Effector memory CD8-positive, alpha-beta T cell (primary cell): ENCODE measurements at places on chromosomes 11 and 22.

DNA sequence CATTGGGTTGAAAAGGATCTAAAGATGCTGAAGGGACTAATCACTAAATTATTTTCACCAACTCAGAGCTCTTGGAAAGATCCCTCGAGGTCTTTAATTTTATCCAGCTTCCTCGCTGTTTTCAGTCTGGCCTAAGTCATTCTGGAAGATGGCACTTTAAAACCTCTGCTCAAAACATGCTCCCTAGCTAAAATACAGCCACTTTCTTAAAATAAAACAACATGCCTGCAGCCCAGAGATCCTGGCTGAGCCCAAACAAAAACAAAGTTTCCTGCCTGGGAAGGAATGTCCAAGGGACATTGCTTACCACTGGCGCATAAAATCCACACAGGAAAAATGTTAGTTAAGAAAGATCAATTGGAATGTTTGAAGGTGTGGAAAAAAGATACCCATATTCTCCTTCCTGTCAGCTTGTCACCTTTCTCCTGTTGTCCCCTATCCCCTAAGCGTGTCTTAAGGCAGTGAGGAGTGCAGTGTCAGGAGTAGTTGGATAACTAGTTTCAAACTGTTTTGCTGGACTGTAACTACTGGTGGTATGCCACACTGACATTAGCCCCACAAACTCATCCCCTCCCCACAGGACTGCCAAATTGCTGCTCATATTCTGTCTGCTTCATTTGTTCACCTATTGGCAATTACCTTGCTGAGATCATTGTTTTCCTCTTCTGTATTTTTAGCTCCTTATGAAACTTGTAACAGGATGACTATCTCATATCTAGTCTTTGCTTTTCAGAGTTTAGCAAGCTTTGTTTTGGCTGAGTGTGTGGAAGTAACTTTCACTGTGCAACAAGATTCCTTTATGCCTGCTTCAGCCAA lies 108.3 kb upstream of the SESN3 start:
- H3K36me3 ChIP-seq, result no peaks in the 10 kb centered on the region
- DNase-seq, result no peak
- no peaks in the 10 kb centered on the region for H3K27me3 ChIP-seq
- H3K27ac ChIP-seq, result no peak overlapping the region

GRCh38 chr11:36363361-36364268 lies 67.5 kb downstream of the PRR5L start:
- no peak for DNase-seq
- H3K36me3 ChIP-seq, result peaks cover 3% of the 10 kb centered on the region
- no peaks in the 10 kb centered on the region for H3K27me3 ChIP-seq

DNA sequence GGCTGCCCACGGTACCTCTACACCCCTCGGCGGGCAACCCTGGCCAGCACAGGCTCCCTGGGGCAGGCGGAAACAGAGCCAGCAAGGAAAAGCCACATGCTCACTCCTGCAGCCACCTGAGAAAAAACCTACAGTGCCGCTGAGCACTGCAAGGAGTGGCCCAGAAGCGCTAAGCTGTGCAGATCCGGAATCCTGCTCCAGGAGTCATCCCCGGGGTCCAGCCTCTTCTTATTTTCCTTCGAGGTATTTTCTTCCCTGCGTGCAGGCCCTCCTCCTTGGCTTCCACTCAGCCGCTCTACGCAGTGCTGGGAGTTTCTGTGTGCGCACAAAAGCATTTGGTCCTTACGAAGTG lies 81.0 kb downstream of the TRMU start:
- DNase-seq, result no peak
- H3K4me3 ChIP-seq, result no peak overlapping the region
- peaks cover 18% of the 10 kb centered on the region for H3K27me3 ChIP-seq
- no peak overlapping the region for H3K27ac ChIP-seq
- H3K4me1 ChIP-seq, result peaks cover 2% of the 10 kb centered on the region
- no peaks in the 10 kb centered on the region for H3K36me3 ChIP-seq

DNA sequence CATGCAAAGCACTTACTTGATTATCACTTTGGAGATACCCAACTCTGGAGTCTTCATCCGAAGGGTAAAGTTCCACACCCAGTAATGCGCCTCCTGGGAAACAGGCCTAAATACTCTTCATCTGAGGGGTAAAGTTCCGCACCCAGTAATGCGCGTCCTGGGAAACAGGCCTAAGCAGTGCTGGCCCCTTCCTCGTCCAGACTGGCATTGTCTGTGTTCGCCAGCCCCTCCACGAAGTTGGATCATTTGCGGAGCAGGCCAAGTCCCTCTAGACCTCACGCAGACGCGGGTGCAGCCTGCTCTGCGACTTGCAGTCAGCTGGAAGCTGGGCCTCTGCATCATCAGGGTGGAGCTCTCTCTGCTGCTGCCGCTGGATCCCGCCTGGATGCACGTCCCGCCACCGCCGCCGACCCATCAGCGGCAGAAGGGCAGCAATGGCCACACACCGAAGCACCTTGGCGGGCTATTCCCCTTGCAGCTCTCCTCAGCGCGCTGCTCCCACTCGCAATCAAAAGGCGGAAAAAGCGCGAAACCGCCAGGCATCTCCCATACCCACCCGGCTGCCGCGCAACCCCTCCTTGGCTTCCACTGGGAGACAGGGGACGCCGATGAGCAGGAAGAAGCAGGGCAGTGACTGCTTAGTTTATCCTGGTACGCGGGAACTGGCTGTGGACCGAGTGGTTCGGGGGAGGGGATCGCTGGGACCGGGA lies 34.1 kb upstream of the GLYATL1 start:
- peaks cover 81% of the 10 kb centered on the region for H3K27me3 ChIP-seq
- no peak overlapping the region for H3K27ac ChIP-seq
- H3K4me3 ChIP-seq, result no peak overlapping the region
- no peaks in the 10 kb centered on the region for H3K36me3 ChIP-seq
- no peak for DNase-seq
- H3K4me1 ChIP-seq, result no peaks in the 10 kb centered on the region

GRCh38 chr22:19870153-19871022 lies 15.7 kb upstream of the GNB1L start:
- no peaks in the 10 kb centered on the region for H3K36me3 ChIP-seq
- no peak overlapping the region for H3K27ac ChIP-seq
- no peaks in the 10 kb centered on the region for H3K4me1 ChIP-seq
- no peak for DNase-seq
- H3K4me3 ChIP-seq, result no peak overlapping the region

DNA sequence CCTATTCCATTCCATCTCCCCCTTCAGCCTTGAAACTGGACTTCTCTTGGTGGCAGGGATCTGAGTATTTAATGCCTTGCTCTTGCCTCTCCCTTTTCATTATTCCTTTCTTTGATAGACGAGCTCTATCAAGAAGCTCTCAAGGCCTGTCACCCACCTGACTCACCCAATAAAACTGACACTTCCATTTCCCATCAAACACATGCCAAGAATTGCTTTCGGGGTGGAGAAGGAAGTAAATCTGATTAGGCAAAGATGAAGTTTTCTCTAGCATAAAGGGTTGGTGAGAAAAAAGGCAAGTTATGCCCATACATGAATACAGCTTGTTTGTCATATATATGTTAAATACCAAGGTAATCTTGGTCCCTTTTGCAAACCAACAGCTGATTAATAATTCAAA lies 34.9 kb upstream of the MYEOV start:
- H3K4me3 ChIP-seq, result no peak overlapping the region
- no peaks in the 10 kb centered on the region for H3K36me3 ChIP-seq
- peaks cover 33% of the 10 kb centered on the region for H3K27me3 ChIP-seq
- no peak for DNase-seq
- no peaks in the 10 kb centered on the region for H3K4me1 ChIP-seq

GRCh38 chr11:12692229-12693075 lies 18.2 kb downstream of the TEAD1 start:
- H3K4me1 ChIP-seq, result no peaks in the 10 kb centered on the region
- no peak overlapping the region for H3K4me3 ChIP-seq
- DNase-seq, result no peak
- H3K27ac ChIP-seq, result no peak overlapping the region

DNA sequence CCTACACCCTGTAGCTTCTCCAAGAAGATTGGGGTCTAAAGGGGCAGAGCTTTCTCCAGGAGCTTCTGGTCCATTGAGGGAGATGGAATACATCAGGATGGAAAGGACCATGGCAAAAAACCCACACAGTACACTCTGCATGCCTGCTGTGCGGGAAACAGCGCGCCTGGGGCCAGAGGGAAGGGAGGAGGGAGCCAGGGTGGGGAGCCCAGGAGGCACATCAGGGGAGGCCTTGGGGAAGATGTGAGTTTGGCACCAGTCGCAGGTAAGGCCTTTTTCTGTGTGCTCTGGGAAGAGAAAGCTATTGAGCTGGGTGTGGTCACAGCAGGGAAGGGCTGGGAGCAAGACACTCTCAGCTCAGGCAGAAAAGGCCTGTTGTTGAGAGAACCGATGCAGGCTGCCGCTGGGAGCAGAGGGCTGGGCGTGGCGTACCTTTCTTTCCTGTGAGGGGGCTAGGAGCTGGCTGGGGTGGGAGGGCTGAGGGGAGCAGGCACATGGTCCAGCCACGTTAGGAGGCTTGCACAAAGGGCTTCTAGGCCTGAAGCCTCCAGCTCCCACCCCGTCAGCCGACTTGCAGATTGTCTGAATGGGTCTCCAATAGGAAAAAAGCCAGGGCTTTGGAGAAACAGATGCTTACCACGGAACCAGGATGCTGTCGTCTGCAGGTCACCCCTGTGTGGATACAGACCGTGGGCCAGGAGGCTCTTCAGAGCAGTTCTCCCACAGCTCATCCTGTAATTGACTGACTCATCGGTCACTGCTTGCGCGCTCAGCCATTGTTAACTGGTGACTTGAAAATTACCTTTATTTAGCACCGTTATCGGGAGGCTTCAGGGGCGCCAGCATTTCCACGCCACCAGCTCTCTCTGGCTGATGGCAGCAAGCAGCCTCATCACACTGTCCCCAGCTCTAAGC lies 237.3 kb downstream of the ST3GAL4 start:
- DNase-seq, result no peak
- peaks cover 3% of the 10 kb centered on the region for H3K36me3 ChIP-seq
- no peak overlapping the region for H3K4me3 ChIP-seq
- H3K27ac ChIP-seq, result no peak overlapping the region
- no peaks in the 10 kb centered on the region for H3K4me1 ChIP-seq

GRCh38 chr11:122863704-122864326 lies 18.7 kb upstream of the JHY start:
- H3K27ac ChIP-seq, result peak overlapping the region; percentile 72
- no peaks in the 10 kb centered on the region for H3K27me3 ChIP-seq
- H3K36me3 ChIP-seq, result peaks cover 71% of the 10 kb centered on the region
- H3K4me3 ChIP-seq, result no peak overlapping the region
- peak; percentile 17 for DNase-seq

DNA sequence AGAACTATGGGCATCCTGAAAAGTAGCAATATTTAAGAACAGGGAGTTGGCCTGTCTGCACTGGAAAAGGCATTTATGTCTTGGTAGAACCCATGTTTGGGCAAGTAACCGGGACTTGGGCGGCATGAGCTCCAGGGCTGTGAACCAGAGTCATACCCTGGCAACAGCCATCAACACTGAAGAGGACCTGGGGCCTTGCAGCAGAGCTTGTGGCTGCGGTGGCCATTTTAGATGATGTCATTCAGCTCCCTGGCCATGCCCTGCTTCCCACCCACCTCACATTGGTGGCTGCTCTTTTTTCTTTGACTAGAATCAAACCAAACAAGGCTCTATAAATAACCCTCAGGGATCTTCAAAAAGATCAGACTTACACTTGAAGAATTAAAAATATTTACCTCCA lies 26.6 kb downstream of the EHF start:
- peaks cover 21% of the 10 kb centered on the region for H3K4me1 ChIP-seq
- no peak for DNase-seq
- H3K27ac ChIP-seq, result no peak overlapping the region
- no peak overlapping the region for H3K4me3 ChIP-seq
- peaks cover 22% of the 10 kb centered on the region for H3K27me3 ChIP-seq

GRCh38 chr22:40890881-40891280 lies 29.0 kb upstream of the DNAJB7 start:
- no peaks in the 10 kb centered on the region for H3K27me3 ChIP-seq
- no peak overlapping the region for H3K4me3 ChIP-seq
- no peak overlapping the region for H3K27ac ChIP-seq
- no peak for DNase-seq
- H3K4me1 ChIP-seq, result no peaks in the 10 kb centered on the region

DNA sequence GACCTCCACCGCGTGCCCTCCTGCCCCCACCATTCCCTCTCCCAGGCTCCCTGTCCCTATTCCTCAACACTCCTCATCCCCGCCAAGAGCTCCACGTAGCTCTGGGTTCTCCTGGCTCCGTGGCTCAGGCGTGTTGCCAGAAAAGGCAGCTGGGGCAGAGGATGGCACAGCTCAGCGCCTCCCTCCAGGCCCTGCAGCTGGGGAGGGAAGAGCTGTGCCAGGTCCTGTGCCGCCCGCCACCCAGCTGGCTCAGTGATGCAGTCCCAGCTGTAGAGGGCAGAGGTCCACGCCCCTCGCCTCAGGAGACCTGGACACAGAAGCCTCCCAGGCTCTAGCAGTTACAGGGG lies 4.2 kb downstream of the ARHGAP1 start:
- peaks cover 45% of the 10 kb centered on the region for H3K4me1 ChIP-seq
- no peak overlapping the region for H3K4me3 ChIP-seq
- no peak overlapping the region for H3K27ac ChIP-seq
- no peak for DNase-seq

- no peak overlapping the region for H3K4me3 ChIP-seq
- peaks cover 9% of the 10 kb centered on the region for H3K4me1 ChIP-seq
- no peak overlapping the region for H3K27ac ChIP-seq
- peaks cover 24% of the 10 kb centered on the region for H3K27me3 ChIP-seq
- DNase-seq, result no peak
Measured at GRCh38 chr22:23569716-23570115, 10.4 kb downstream of the IGLL1 start.

DNA sequence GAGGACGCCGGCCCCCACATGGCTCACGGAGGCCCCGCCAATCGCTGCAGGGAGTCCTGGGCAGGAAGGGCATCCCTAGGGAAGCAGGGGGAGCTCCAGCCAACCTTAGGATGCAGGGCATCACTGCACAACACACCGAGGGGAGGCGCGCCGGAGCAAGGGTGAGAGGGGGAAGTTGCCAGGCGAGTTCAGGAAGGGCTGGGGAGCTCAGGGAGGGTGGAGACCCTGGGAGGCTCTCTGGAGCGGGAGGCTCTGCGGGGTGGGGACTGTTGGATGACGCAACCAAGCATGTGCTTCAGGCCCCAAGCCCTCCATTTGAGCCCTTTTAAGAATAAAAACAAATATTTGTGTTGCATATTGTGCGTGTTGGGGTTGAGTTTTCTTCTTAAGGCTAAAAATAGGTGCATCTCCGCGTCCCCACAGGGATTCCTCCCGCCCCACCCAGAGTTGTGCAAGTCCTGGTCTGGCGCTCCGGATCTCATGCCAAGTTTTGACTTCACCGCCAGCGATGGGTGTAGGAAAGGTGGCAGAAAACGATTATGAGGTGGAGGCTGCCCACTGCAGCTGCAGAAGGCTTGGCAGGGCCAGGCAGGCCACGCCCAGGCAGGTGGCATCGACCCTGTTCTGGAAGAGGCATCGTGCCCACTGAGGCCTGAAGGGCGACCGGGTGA lies 65.2 kb downstream of the WNT7B start:
- no peak for DNase-seq
- no peak overlapping the region for H3K27ac ChIP-seq
- peaks cover 2% of the 10 kb centered on the region for H3K36me3 ChIP-seq
- no peak overlapping the region for H3K4me3 ChIP-seq
